Left renal pelvis (tissue), 4 donors: ENCODE measurements at places on chromosomes 12 and 14.
A peak's percentile ranks its signal among the peaks of the same experiment; 100 is the strongest.

GRCh38 chr12:5960783-5961182, 15.7 kb upstream of the ANO2 start:
- no peak for DNase-seq

DNA sequence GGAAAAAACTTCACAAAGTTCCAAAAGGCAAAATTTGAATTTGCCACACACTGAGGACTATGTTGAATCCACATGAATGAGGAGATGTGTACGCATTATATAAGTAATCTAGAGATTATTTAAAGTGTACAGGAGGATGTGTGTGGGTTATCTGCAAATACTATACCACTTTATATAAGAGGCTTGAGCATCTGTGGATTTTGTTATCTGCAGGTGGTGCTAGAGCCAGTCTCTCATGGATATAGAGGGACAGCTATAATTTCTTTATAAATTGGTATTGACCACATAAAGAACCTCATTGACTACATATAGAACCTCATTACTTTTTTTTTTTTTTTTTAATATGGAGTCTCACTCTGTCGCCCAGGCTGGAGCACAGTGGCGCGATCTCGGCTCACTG, 32.2 kb upstream of the RXYLT1 start:
- no peak for DNase-seq

- no peak for DNase-seq
Measured at GRCh38 chr14:53464376-53464775, 311.3 kb upstream of the DDHD1 start.

DNA sequence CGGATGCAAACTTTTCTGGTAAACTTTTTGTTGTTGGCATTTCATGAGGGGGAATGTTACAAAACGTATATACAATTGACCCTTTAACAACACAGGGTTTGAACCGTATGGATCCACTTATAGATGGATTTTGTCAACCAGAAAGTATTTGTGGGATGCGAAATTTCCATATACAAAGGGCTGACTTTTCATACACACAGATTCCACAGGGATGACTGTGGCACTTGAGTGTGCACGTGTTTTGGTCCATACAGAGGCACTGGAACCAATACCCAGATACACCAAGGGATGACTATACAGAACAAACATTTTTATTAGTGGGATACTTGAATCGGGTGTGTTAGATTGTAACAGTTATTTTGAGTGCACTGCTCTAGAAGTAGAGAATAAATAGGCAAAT, 29.8 kb upstream of the CCT2 start:
- DNase-seq: no peak

- no peak for DNase-seq
Measured at GRCh38 chr14:62126879-62127478, 364.8 kb downstream of the SNAPC1 start.

- no peak for DNase-seq
Measured at GRCh38 chr12:61667676-61668075, 592.5 kb upstream of the USP15 start.

GRCh38 chr14:81594012-81594411, 60.4 kb upstream of the SEL1L start:
- no peak for DNase-seq

DNA sequence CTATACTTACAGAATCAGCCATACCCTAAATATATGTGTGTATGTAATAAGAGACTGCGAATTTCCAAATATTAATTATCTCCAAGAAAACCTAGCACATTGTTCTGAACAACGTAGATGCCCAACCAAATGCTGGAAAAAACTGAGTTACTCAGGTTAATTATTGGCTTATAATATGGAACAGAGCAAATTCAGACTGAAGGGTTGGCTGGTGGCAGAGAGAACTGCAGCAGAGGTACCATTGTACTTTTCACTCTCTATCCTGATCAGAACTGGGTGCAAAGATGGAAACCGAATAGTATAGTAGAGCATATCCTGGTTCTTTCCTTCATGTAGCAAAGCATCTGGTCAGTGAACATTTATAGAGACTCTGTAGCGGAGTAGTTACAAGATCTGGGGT, 185.7 kb downstream of the SLC2A13 start:
- no peak for DNase-seq

DNA sequence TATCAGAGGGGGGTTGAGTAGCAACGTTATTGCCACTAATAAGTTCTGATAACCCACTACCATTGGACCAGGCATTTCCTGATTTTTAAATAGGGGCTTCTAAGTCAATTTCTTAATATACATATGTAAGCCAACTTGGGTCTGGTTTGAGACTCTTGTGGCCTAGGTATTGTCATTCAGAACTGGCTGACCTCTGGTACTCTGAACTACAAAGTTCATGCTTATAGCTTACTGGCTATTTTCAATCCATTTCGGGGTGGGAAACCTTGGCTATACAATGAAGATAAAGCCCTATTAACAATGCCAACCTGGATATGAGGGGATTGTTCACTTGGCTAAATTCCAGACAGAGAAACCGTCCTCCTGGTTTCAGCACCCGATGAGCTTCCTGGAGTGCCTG, 8.7 kb downstream of the DYNLL1 start:
- DNase-seq: no peak

DNA sequence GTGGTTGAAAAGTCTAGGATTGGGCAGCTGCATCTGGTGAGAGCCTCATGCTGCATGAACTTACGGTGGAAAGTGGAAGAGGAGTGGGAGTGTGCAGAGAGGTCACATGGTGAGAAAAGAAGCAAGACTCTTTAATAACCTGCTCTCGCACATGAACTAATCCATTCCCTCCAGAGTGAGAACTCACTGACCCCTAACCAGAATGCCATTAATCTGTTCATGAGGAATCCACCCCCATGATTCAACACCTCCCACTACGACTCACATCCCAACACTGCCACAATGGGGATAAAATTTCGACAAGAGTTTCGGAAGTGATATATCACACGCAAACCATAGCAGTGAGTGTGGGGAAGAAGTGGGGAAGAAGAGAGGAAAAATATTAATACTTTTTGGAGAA, 377.4 kb downstream of the NAV3 start:
- no peak for DNase-seq

DNA sequence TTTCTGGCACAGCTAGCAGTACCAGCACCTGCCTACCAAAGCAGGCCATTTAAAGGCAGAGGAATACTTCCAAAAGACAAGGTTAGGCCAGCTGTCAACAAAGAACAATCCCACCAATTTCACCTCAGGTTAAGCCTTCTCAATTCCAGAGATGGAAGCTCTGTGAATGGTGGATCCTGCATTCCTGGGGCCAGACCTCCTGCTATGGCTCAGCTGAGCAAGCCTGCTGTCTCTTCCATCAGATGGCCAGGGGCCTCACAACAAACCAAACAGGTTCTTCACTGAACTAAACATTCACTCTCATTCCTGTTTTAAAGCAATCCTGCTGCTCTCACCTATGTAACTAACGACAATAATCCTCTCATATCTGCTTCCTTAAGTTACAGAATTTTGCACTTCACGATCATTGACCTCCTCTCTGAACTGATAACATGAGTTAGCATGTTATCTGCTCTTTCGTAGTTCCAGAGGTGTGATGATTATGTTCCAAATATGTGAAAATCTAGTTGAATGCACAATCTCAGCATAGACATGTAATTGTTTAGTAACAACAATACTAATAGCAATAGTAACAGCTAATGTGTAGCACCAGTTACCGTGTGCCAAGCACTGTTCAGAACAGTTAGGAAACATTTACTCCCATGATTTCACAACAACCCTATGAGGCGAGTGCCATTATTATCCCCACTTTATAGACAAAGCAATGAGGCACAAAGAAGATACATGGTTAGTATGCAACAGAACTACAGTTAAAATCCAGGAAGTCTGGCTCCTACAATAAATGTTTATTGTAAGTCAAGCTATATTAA, 73.2 kb downstream of the SLC2A13 start:
- no peak for DNase-seq

DNA sequence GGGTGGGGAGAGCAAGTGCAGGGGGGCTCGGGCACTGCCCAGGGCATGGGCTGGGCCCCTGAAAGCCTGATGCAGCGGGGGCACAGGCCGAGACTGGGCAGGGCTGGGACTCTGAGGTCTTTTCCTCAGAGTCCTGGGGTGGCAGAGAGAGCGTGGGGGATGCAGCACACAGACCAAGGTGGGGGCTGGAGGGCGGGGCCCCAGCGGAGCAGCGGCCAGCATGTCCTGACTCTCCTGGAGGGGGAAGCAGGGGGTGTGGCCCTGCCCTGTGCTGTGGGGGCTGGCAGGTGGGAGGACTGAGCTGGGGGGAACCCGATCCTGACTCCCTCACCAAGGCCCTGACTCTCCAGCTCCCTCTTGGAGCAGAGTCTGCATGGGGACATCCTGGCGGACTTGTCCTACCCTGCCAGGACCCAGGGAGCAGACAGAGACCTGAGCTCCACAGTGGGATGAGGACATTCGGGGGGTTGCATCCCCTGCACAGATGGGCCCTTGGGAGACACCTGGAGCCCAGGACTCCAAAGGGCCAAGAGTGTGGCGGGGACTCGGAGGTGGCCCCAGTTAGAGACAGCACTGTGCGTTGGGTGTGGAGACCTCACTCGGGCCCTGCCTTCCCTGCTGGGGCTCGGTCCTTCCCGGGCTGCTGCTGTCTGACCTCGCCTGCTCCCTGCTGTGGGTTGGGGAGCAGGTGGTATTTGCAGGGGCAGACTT, 326.1 kb downstream of the TMEM121 start:
- DNase-seq: no peak

- no peak for DNase-seq
Measured at GRCh38 chr12:116797885-116798284, 59.8 kb downstream of the RNFT2 start.

GRCh38 chr14:60064491-60065072, 27.1 kb upstream of the PCNX4 start:
- peak; percentile 3 for DNase-seq

DNA sequence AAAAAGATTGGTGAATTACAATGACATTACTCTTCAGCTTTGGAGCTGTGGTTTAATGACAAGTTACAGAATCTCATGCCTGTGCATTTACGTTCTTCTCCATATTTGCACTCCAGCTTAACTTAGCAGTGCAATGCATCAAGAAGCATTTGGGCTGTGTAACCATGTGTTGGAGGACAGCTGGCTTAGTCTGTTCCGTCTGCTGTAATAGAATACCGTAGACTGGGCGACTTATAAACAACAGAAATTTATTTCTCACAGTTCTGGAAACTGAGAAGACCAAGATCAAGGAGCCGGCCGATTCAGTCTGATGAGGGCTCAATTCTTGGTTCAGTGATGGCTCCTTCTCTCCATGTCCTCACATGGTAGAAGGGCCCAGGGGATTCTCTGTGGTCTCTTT, 943.5 kb downstream of the BCL11B start:
- DNase-seq: no peak

- DNase-seq: no peak
Measured at GRCh38 chr14:89040080-89040459, 215.6 kb downstream of the TTC8 start.

DNA sequence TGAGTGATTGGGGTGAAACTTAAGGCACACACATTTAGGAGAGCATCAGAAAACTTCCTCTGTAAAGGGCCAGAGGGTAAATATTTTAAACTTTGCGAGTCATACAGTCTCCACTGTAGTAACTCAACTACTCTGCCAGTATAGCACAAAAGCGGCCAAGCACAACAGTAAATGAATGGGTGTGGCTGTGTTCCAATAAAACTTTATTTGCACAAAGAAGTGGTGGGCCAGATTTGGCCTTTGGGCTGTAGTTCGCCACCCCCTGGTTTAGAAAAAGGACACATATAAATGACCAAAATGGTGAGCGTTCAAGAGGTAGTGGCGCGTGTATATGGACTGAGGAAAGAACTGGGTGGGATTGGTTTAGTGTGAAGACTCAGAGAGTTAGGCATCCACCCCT, 109.9 kb downstream of the CALM1 start:
- no peak for DNase-seq

- DNase-seq: no peak
Measured at GRCh38 chr12:85552461-85552860, 272.4 kb downstream of the ALX1 start.

DNA sequence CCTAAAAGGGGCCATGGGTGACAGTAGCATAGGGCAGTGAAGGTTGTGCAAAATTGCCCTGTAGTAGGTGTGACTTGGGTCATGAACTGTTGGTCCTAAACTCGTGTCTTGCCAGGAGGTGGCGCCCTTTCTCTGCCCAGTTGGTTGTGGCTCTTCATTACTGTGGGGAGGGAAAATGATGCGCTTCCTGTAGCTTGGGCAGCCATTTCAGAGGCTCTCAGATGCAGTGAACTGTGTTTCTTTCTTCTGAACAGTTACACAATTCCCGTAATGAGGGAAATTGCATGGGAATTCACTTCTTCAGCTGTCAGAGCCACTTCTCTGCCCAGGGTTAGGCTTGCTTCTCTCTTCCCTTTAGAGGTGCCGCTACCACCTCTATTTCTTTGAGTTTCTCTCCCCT, 148.1 kb upstream of the NRXN3 start:
- no peak for DNase-seq

- no peak for DNase-seq
Measured at GRCh38 chr12:132163911-132164288, 19.6 kb downstream of the NOC4L start.

DNA sequence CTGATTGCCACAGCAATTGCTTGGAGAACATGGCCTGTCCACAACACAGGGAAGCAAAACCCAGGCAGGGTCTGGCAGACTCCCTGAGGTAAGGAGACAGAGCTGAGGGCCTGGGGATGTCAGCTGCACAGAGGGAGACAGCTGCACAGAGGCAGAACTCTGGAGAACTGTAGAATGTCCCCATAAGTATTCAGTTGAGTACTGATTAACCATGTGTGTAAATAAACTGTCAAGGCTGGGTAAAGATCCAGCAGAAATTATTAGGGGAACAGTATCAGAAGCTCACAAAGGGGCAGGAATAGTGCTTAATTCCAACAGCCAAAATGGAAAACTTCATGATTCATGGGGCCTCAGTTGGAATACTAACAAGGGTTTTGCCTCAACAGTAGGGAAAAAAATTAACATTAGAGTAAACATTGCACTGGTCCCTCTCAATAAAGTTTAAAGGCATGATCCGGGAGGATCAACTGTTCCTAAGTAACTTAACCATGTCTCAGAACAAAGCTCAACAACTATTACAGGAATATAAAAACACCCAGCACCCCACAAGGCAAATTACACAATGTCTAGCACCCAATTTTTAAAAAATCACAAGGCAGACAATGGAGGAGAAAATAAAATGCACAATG, 201.3 kb upstream of the RASSF8 start:
- no peak for DNase-seq

GRCh38 chr12:62778187-62778586, 156.8 kb downstream of the PPM1H start:
- no peak for DNase-seq

GRCh38 chr14:65006261-65006721, 19.6 kb downstream of the FNTB start:
- no peak for DNase-seq

GRCh38 chr12:100311317-100311716, 44.3 kb downstream of the SCYL2 start:
- DNase-seq: no peak

DNA sequence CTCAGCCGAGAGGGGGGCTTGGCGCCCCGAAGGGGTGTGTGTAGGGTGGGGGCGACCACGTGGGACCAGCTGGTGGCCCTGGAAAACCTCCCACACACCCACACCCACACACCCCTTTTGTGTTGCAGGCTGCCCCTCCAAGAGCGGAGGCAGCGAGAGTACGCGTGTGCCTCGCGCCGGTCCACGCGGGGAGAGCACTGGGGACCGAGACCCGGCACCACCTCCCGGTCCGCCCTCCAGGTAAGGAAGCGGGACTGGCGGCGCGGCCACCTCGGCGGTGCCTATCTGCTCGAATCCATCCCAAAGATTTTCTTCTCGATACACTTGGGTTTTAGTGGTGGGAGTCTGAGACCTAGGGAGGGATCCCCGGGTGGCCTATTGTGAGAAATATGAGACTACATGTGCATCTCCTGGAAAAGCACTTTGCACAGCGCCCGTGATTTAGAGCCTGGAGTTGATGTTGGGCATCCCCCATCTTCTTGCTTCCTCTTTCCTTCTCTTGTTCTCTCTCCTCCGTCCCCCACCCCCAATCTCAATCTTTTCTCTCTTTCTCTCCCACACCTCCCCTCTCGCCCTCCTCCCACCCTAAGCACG, 393 bp downstream of the SYT1 start:
- no peak for DNase-seq
